Right lobe of liver (tissue), 6 donors: ENCODE measurements at places on chromosomes 7 and 10. TPM values are rescaled to one million over a fixed set of nuclear protein-coding genes. Genes with fewer than 3 reads are reported as not detected.

Gene NPFFR1
- total RNA-seq: not detected

DNA sequence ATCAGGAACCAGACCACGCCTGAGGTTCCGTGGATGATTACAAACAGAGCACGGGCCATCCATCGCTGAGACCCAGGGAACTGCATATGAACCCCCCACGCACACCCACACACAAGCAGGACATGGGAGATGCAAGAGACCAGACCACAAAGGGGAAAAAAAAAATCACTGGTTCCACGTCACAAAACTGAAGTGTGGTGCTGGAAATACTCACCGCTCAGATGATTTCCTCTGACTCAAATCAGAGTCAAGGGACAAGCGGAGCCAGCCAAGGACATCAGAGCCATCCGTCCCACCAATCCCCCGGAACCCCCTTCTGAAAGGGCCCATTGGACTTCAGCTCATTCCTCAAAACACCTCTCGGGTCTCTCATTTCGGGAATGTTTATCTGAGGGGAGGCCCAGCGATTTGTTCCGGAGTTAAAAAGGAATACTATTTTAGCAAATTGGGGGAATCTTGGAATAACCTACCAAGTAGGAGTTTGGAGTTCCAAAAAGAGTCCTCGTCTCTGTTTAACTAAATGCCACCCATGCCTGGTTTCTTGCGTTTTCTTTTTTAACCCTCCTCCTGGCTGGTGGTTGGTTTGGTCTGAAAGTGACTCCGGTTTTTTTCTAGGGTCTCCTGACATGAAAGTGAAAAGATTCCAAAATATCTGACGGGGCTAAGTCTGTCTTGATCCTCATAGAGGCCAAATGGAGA, 15.0 kb downstream of the SNX8 start:
- DNase-seq: peak; percentile 37

Gene SFMBT2
- 1.9 TPM for total RNA-seq

DNA sequence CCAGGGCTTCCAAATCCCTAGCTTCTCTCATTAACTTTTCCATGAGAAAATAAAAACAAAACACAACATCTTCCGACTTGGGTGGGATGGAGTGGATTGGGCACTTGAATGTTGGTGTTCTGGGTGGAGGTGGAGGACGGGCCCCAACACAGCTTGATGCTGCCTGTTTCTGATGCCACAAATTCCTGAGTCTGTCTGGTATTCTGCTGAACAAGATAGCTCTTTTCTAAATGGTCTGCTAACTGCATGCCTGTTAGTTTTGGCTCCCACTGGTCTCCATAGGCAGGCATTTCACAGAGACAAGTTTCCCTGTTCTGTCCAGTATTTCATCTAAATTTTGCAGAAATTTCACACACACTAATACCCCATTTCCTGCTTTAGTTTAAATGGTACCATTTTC, 160.9 kb upstream of the FZD8 start:
- DNase-seq: no peak

Gene GPRIN2
- total RNA-seq: 0.84 TPM

DNA sequence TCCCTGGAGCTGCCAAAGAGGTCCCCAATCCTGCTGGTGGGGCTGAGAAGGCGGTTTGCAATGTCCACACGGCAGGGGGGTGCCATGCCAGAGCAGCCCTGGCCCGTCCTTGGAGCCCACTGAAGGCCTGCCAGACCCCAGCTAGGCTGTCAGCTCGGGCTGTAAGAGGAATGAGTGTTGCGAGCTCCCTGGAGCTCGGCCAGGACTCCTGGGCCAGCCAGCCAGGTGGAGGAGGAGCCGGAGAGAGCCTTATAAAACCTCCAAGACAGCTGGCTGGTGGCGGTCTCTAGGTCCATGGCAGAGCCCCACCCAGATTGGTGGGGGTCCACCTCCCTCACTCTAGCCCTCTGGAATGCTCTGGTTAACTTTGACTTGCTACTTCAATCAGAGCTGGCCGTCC, 55.1 kb upstream of the CALN1 start:
- DNase-seq: no peak
